ENCODE measurements at places on chromosomes 6 and 20. TPM values are rescaled to one million over a fixed set of nuclear protein-coding genes. Genes with fewer than 3 reads are reported as not detected.

DNA sequence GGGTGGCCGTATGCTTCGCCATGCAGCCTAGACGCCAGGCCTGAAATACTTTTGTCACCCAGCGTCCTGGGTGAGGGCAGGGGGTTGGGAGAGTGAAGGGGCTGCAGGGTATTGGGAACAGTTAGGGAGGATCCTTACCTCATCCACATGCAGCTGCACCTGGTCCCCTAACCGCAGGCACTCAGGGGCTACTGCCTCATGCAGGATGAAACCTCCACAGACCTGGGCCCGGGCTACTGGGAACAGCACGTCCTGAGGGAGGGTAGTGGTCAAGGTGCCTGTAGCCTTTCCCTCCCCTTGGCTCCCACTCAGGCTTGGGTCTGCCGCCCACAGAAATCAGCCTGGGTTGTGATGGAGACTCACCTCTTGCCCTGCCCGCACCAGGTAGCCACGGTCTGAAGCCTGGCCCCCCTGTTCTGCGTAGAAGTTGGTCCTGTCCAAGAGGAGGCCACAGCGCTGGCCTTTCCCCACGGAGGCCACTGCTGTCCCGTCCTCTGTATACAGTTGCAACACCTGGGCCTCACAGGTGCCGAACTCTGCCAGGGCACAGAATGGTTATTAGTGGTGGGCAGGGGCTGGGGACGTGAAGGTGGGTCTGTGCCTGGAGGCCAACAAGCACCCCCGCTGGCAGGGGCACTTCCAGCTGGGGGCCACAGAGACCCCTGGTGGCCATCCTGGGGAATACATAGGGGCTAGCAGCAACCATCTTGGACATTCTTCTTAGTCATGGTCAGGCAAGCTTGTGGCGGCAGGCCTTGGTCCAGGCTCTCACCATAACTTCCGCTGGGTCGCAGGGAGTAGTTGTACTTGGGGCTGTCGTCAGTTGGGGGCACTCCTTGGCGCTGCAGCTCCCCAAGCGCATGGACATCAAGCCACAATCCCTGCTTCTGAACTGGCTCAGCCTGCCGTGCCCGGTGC lies 8.6 kb downstream of the AARS2 start:
- DNase-seq = no peak

MUC21 gene
- under 0.01 TPM for total RNA-seq

- DNase-seq = no peak
Measured at GRCh38 chr6:132192631-132193030, 208.6 kb downstream of the MOXD1 start.

DYNLT2 gene
- 6.6 TPM for total RNA-seq

GRCh38 chr20:51861726-51862466 lies 59.6 kb upstream of the SALL4 start:
- no peak for DNase-seq

ZBTB12 gene
- total RNA-seq = 1.9 TPM

DNA sequence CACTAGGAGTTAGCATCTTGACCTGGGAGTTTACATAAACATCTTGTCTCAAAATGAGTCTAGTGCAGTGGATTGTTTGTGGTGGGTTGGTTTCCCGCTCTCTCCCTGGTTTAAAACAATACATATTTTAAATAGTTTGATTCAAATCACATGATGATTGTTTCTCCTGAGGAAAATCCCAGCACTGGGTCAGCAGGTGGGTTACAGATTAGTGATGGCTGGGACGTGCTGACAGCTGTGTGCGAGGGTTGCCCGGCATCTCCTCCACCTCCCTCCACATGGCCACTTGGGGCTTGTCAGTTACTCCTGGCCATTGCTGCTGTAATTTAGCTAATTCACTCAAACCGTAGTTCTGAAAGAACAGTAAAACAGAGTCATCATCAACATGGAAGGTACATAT lies 306.4 kb upstream of the CITED2 start:
- no peak for DNase-seq

GRCh38 chr6:21149470-21149869 lies 444.1 kb upstream of the SOX4 start:
- no peak for DNase-seq

GRCh38 chr20:18388860-18389259 lies 78.0 kb downstream of the DZANK1 start:
- DNase-seq = no peak

- no peak for DNase-seq
Measured at GRCh38 chr6:121867095-121867494, 431.6 kb downstream of the GJA1 start.

PKHD1 gene
- 0.05 TPM for total RNA-seq

DNA sequence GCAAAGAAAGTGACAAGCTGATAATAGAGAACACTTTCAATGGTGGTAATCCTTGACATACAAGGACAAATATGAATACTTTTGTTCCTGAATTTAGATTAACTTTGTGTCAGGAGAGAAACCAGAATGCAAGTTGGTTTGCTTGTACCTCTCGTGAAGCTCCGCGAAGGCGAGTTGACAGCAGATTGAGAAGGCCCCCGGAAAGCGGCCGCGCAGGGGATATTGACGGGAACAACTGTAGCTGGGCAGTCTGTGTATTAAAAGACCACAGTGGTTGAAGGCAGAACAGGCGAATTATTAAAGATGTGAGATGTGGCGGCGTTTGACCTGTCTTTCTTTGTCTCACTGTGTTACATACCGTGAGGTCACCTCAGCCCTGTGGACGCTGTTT lies 175.8 kb upstream of the RALGAPA2 start:
- DNase-seq = no peak

GRCh38 chr6:5786321-5786968 lies 220.3 kb downstream of the NRN1 start:
- peak; percentile 68 for DNase-seq

DNA sequence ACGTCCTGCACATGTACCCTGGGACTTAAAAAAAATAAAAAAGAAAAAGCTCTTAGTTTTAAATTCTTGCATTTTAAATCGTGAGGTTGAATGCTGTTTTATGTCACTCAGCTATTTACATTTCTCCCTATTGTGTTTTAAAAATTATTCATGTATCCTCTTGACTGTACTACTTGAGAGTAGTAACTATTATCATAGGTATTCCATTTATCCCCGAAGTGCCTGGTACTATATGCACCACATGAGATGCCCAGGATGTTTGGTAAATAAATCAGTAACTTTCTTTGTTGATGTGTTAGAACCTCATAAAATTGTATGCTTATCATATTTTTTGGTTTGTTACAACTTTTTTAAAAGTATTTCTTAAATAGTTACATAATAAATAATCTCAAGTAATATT lies 18.4 kb downstream of the MAP3K4 start:
- DNase-seq = no peak

DPPA5 gene
- total RNA-seq = 0.09 TPM

PABPC1L gene
- total RNA-seq = 7.2 TPM

GRCh38 chr20:41316602-41317545 lies 657 bp downstream of the ZHX3 start:
- peak; percentile 53 for DNase-seq

DNA sequence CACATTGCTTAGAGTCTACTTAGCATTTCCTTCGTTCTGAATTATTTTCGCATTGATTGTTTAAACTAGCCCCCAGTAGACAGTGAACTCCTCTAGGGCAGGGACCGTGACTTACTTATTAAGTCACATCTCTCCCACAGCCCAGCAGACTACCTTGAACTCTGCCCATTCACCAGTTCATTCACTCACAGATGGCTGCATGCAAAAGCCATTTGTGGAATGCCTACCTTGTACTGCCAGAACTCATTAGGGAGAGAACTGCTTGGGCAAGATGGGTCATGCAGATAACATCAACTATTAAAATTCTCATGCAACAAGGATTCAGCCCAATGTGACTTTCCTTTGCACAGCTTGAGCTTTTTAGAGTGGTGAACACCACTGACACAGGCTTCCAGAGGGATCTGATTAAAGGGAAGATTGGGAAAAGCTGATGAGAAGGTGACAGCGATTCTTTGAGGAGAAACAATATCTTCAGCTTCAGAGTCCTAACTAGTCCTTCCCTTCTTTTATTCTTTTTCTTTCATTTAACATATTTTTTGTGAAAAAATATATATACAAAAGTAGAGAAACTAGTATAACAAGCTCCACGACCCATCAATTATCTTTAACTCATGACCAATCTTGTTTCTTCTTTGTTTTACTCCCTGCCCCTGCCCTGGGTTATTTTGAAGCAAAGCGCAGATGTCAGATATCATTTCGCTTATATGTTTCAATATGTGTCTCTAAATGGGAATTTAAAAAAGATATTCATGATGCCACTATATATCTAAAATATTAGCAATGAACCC lies 273.9 kb downstream of the CDC5L start:
- DNase-seq = no peak

- DNase-seq = no peak
Measured at GRCh38 chr6:40550202-40551101, 36.7 kb downstream of the LRFN2 start.

DNA sequence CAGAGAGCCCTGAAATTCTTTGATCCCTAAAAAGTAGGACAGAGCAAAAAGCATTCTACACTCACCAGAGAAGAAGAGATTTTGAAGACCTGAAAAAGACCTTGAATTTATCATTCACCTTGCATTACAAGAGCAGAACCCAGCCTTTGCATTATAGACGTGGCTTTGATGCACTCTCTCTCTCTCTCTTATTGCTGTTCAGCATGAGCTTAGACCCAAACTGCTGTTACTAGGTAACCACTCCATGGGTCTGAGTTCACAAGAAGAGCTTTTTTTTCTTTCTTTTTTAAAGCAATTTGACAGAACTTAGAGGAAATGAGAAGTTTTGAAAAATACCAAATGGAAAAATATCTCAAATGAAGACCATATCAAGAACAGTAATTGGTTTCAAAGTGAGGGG lies 44.4 kb downstream of the COL9A1 start:
- no peak for DNase-seq

- no peak for DNase-seq
Measured at GRCh38 chr6:50271817-50272216, 222.1 kb upstream of the DEFB112 start.

DNA sequence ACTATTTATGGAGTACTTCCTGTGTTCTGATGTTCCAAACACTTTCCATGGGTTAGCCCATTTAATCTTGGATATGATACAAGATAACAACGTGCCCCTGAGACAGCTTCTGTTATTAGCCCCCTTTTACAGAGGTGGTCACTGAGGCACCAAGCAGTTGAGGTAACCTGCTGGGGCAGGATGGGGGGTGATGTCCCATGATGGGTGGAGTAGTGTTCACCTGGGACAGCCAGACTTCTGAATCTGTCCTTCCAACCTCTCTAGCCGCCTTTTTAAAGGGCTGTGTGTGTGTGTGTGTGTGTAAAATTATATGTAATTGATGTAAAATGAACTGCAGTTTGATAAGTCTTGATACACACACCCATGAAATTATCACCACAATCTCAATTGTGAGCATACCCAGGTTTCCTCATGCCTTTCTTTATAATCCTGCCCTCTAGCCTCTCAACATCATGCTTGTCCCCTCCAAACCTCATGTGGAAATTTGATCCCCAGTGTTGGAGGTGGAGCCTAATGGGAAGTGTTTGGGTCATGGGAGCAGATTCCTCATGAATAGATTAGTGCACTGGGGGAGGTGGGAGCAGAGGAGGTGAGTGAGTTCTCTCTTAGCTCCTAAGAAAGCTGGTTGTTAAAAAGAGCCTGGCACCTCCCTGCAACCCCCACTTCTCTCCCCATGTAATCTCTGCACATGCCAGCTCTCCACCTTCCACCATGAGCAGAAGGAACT lies 39.2 kb downstream of the PLAGL2 start:
- no peak for DNase-seq

- DNase-seq = no peak
Measured at GRCh38 chr6:20907486-20908071, 373.3 kb downstream of the CDKAL1 start.

NFKBIL1 gene
- total RNA-seq = 15.4 TPM

TNNC2 gene
- 2.4 TPM for total RNA-seq

DNA sequence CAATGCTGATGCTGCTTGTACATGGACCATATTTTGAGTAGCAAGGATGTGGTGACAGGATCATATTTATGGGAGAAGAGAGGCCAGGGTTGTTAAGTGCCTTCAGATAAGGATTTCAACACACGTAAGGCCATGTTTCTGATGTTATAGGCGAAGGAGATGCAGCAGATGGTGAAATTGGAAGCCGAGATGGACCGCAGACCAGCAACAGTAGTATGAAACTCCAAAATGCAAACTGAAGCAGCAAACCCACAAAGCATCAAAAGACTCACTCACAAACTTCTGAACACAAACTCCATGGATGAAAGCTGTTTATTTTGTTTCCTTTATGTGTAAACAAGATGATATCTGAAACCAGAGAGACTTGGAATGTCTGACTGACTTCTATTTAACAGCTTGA lies 35.6 kb upstream of the LAMP5 start:
- no peak for DNase-seq

CTCFL gene
- 0.05 TPM for total RNA-seq

DNA sequence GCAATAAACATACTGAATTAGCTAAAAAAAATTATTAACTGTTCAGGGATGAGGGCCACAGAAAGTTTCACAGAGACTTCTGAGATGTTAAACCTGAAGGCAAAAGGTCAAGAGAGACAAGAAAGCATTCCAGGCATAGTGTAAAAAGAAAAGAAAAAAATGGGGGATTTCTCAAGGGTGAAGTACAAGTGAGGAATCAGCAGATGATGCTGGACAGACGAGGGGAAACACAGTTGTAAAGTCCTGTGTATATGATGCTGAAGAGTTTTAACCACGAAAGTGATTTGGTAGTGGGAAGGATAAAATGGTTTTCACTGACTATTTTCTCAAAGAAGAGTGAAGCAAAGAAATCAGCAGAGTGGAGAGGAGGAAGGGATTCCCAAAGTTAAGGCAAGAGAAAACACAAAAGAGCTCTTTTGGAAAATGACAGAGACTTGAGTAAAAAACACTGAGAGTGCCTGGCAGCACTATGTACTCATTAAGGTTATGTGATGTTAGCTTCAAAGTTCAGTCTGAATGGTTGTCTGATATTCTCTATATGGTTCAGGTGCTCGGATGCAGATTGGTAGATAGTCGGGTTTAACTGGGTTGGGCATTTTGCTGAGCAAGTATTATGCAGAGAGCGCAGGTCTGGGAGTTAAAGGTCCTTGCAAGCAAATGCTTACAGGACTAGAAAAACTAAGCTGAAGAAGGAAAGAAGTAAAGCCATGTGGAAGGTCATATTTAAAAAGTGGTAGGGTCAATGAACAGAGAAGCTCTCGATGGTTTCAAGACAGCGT lies 16.4 kb downstream of the RAB23 start:
- no peak for DNase-seq

DNA sequence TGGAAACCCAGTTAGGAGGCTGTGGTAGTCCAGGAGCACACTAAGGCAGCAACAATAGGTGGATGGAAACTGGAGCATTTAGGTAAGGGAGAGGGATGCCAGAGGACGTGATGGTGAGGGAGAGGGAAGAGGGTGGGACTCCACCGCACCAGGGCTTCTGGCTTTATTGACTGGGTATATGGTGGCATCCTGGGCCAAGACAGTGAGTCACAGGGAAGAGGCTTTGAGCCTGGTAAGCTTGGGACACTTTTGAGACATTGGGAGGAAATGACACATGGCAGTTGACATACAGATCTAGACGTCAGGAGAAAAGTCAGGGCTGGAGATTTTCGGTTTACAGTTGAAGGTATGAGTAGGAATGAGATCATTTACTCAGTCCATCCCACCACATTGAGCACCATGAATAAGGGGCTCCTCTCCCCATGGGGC lies 14.9 kb downstream of the NT5E start:
- no peak for DNase-seq

- DNase-seq = no peak
Measured at GRCh38 chr20:10541668-10542411, 106.7 kb downstream of the SLX4IP start.

- DNase-seq = no peak
Measured at GRCh38 chr6:63066055-63066704, 145.1 kb upstream of the FKBP1C start.

All from thymus (tissue), 14 donors.